GM12891 (cell line): ENCODE measurements at places on chromosomes 7 and 10.

- DNase-seq, result no peak
Measured at GRCh38 chr10:13739183-13739582, 152.4 kb downstream of the PRPF18 start.

DNA sequence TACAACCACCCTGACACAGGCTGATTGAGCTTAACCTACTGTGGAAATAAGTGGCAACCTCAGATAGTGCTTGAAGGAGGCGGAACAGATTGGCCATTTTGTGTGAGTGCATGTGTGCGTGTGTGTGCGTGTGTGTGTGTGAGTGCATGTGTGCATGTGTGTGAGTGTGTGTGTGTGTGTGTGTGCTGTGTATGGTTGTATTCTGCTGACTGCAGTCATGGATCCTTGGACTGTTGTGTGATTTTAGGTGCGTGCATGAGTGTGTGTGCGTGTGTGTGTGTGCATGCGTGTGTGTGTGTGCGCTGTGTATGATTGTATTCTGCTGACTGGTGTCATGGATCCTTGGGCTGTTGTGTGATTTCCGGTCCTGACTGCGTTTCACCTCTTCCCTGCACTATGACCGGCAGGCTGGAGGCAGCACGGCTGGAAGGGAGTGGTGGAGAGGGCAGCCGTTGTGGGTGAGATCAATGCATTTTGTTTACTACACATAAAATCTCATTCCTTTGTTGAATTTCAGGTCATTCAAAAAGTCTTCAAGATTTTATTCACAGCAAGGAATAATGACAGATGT, 6.3 kb downstream of the IQCE start:
- DNase-seq, result no peak

- no peak for DNase-seq
Measured at GRCh38 chr10:61302124-61302523, 151.1 kb downstream of the TMEM26 start.

GRCh38 chr7:16345979-16346958, 75.1 kb downstream of the CRPPA start:
- no peak for DNase-seq

DNA sequence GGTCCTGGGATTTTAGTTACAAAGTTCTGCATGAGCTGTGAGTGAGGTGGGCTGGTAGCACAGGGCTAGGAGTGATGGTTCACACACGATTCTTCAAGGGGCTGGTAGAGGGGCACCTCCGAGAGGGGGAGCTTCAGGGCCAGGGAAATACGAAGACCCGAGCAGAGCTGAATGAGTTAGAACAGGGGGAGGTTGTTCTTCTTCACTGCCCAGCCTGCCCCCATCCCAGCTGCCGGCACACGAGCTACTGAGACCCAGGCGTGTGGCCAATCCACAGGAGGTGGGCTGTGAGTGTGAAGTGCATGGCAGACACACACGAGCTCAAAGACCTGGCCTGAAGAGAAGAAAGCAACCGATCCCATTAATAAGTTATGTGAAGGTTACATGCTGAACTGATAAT, 256.2 kb upstream of the ZNF32 start:
- DNase-seq, result no peak

DNA sequence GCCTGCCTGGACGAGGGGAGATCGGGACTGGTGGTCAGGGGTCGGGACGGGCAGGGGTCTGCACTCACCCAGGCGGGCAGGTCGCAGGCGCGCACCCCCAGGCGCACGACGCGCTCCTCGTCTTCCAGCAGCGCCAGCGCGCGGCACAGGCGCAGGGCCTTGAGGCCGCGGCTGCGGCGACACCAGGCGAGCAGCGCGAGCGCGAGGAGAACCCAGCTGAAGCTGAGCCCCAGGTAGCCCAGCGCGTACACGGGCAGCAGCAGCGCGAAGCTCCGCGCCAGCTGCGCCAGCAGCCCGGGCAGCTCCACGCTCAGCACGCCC, 328 bp downstream of the ESYT2 start:
- DNase-seq, result peak; percentile 67

DNA sequence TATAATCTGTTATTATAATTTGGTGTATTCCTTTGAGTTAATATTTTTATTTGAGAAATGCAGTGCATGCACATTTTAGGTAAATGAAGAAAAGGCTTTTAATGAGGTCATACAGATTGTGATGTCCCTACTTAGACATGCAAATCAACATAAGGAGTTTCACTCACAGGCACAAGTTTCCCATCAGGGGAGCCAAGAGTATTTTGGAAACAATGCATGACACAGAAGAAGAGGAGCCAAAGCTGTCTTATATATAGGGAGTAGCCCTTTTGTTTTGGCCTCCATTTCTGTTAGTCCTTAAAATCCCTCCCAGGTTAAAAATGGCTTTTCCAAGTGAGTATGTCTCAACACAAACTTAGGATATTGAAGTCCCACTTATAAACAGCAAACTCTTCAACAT, 703.4 kb upstream of the ANKRD30A start:
- no peak for DNase-seq

- no peak for DNase-seq
Measured at GRCh38 chr7:27601217-27601616, 61.5 kb downstream of the HIBADH start.
